ENCODE measurements at places on chromosomes 12 and 14. TPM values are rescaled to one million over a fixed set of nuclear protein-coding genes. Genes with fewer than 3 reads are reported as not detected.

CHGA gene
- not detected for total RNA-seq

ACOT4 gene
- 2.3 TPM for total RNA-seq

TAMALIN gene
- total RNA-seq = 0.98 TPM

COCH gene
- 3.4 TPM for total RNA-seq

CAPZA3 gene
- total RNA-seq = not detected

ARHGEF25 gene
- total RNA-seq = 6.1 TPM

APOF gene
- not detected for total RNA-seq

SLC39A2 gene
- not detected for total RNA-seq

NANOG gene
- not detected for total RNA-seq

KCNA1 gene
- 0.33 TPM for total RNA-seq

FBXW8 gene
- total RNA-seq = 14.2 TPM

AICDA gene
- not detected for total RNA-seq

RNASE7 gene
- total RNA-seq = not detected

COA8 gene
- total RNA-seq = 20.2 TPM

LRRC10 gene
- total RNA-seq = not detected

Data from mesangial cell (primary cell).